ENCODE measurements at places on chromosomes 16 and 17.

DNA sequence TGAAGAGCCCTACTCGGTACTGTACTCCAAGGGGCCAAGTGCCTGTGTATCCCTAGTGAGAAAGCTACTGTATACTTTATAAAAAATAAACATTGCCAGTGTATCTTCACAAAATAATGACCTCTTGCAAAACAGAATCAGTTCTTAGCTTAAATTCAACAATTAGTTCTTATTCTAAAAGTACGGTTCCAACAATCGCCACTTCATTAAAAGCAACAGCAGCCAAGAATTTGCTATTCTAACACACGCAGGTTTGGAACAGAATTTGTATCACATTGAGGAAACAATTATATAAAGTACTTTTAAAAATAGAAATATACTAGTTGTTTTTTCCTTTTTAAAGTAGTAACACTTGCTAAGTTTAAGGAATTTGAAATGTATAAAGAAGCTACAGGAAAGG is 48.5 kb downstream of the CEP95 start:
- H3K4me1 ChIP-seq: no peaks in the 10 kb centered on the region
- DNase-seq: no peak
- H3K4me3 ChIP-seq: no peak overlapping the region
- no peaks in the 10 kb centered on the region for H3K27me3 ChIP-seq
- H3K27ac ChIP-seq: no peak overlapping the region

- no peaks in the 10 kb centered on the region for H3K27me3 ChIP-seq
- no peak overlapping the region for H3K27ac ChIP-seq
- no peaks in the 10 kb centered on the region for H3K4me1 ChIP-seq
These were observed 21.1 kb upstream of the METRNL start for GRCh38 chr17:83058266-83058798.

DNA sequence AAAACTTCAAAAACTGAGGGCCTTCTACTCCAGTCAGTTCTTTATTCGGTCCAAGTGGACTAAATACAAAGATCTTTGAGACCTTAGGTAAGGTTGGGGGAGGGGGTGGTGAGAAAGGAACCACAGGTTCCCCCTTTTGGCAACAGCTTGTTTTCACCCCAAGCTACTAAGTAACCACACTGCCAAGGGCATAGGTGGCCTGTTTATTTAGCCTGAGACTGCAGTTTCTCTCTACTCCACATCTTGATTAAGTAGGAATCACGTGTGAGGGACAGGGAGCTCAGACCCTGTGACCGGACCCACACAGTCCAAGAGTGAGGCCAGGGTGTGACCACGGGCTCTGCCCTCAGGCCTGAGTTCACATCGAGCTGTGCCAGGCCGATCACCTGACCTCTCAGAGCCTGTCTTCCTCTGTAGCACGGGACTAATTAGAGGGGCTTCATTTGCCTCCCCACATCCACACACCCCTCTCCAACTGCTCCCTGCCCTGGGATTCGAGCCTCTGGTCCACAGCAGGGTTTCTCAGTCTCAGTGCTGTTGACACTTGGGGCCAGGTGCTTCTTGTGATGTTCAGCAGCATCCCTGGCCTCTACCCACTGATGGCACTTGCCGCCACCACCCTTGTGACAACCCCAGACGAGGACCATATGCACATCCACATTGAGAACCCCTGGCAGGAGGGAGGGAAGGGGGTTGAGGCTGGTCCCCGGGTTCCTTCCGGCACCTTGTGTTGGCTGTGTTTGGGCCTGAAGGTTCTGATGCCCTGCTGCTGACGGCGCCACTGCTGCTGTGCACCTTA is 17.8 kb downstream of the ST6GALNAC2 start:
- DNase-seq: no peak
- peaks cover 6% of the 10 kb centered on the region for H3K4me1 ChIP-seq
- H3K27me3 ChIP-seq: no peaks in the 10 kb centered on the region
- no peaks in the 10 kb centered on the region for H3K36me3 ChIP-seq

DNA sequence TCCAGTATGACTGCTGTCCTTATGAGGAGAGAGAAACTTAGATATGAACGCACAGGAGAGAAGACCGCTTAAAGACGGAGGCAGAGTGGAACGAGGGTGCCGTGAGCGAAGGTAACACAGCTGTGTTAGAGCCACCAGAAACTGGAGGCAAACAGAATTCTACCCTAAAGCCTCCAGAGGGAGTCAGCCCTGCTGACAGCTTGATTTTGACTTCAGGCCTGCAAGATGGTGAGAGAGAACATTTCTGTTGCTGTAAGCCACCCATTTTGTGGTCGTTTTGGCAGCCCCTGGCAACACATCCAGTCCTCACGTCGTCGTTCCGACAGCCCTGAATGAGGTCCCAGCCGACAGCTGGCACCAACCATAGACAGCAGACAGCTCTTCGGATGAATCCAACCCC is 2.8 kb upstream of the SPATA2L start:
- H3K4me1 ChIP-seq: no peaks in the 10 kb centered on the region
- no peaks in the 10 kb centered on the region for H3K36me3 ChIP-seq
- no peak overlapping the region for H3K27ac ChIP-seq
- DNase-seq: no peak
- H3K4me3 ChIP-seq: no peak overlapping the region

DNA sequence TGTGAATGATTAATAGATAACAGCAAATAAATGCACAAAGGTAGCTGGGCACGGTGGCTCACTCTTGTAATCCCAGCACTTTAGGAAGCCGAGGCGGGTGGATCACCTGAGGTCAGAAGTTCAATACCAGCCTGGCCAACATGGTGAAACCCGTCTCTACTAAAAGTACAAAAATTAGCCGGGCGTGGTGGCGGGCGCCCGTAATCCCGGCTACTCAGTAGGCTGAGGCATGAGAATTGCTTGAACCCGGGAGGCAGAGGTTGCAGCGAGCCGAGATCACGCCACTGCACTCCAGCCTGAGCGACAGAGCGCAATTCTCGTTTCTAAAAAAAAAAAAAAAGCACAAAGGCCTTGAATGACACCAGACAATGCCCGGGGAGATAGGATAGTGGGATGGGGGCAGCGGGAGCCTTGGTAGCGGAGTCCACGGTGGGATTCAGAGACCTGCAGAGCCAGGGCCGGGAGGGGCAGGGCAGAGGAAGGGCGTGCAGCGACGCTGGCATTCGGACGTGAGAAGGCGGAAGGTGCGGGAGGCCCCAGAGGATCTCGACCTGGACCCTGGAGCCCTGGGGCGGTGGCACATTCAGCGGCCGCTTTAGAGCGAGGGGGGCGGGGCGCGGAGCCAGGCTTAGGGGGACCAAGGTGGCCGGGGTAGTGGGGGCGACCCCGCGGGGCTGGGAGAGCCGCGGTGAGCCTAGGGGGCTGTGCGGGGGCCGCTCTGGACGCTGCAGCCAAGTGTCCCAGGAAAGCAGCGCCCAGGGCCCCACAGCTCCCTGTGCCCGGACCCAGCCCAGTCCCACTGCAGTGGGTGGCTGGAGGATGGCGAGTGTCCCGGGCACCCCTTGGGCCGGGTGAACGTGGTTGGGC is 999 bp upstream of the FLYWCH2 start:
- peak overlapping the region; percentile 97 for H3K27ac ChIP-seq
- DNase-seq: no peak
- H3K4me3 ChIP-seq: peak overlapping the region; percentile 81
- H3K27me3 ChIP-seq: no peaks in the 10 kb centered on the region
- no peaks in the 10 kb centered on the region for H3K4me1 ChIP-seq
- H3K36me3 ChIP-seq: no peaks in the 10 kb centered on the region

- H3K27ac ChIP-seq: peak overlapping the region; percentile 97
- DNase-seq: no peak
- no peaks in the 10 kb centered on the region for H3K36me3 ChIP-seq
- peak overlapping the region; percentile 88 for H3K4me3 ChIP-seq
- H3K4me1 ChIP-seq: peaks cover 9% of the 10 kb centered on the region
- no peaks in the 10 kb centered on the region for H3K27me3 ChIP-seq
These were observed 23.1 kb downstream of the DEF8 start for GRCh38 chr16:89971495-89972243.

DNA sequence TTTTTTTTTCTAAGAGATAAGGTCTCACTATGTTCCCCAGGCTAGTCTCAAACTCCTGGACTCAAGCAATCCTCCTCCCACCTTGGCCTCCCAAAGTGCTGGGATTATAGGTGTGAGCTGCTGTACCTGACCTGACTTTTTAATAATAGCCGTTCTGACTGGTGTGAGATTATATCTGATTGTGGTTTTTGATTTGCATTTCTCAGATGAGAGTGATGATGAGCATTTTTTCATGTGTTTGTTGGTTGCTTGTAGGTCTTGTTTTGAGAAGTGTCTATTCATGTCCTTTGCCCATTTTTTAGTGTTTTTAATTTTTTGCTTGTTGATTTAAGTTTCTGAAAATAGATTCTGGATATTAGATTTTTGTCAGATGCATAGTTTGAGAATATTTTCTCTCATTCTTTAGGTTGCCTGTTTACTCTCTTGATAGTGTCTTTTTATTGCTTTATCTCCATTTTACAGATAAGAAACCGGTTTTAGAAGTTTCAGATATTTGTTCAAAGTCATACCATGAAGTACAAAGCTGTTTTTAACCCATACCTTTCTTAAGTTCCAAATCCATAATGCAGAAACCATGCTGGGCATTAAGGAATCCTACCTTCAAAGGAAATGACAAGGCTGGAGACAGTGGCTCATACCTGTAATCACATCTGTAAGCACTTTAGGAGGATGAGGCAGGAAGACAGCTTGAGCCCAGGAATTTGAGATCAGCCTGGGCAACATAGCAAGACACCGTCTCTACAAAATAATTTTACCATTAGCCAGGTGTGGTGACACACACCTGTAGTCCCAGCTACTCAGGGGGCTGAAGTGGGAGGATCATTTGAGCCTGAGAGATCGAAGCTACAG is 168.4 kb upstream of the TBX2 start:
- no peaks in the 10 kb centered on the region for H3K27me3 ChIP-seq
- no peak overlapping the region for H3K4me3 ChIP-seq
- DNase-seq: no peak

DNA sequence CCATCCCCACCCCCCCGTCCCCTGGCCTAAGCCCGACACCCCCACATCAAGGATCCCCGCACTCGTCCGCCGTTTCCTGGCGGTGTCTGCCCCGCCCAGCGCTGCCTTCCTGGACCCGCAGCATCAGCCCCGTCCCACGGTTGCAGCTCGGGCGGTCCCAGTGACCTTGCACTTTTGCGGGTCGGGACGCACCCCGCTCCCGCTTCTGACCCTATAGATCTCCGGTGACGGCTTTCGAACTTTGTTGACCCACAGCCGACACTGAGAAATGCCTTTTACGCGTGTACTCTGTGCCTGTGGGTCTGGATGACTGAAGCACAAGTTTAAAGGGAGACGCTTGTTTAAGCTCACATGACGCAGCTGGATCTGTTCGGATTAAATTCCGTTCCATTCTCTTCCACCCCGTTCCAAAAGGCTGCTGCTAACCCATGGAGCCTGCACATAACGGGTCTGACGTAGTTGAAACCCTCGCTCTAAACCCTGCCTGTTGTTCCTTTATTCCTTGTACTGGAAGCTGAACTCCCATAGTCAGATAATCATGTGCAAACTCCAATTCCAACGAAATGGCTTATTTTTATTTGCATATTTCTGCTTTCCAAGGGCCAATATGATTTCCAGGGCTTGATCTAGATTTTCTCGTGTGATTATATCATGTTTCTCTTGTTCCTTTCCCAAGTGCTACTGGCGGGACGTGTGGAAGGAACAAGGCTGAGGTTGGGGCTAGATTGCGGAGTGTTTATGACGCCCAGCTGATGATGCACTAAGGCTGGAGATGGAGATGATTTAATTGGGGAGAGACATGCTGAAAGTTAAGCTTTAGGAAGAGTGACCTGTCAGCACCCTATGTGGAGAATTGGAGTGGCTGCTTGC is 834 bp downstream of the FLYWCH1 start:
- no peaks in the 10 kb centered on the region for H3K4me1 ChIP-seq
- H3K4me3 ChIP-seq: peak overlapping the region; percentile 88
- no peaks in the 10 kb centered on the region for H3K36me3 ChIP-seq
- H3K27me3 ChIP-seq: no peaks in the 10 kb centered on the region
- peak overlapping the region; percentile 77 for H3K27ac ChIP-seq
- DNase-seq: no peak

DNA sequence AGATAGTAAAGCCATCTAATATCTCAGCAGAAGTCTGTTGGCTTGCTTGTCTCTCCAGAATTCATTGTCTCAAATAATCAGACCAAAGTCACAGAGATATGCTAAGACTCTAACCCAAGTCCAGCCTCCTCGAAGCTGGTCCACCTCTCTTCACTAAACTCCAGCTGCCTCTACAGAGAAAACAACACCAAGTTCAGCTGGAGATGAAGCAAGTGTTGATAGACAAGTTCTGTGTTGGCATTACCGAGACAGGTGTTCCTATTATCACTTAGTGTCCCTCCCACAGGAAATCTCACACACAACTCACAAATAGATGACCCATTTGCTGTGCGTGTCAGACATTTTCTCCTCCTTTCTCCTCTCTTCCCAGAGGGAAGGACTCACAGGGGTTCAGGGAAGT is 164.4 kb upstream of the ANKFN1 start:
- DNase-seq: no peak
- no peaks in the 10 kb centered on the region for H3K4me1 ChIP-seq
- H3K27ac ChIP-seq: no peak overlapping the region
- H3K36me3 ChIP-seq: no peaks in the 10 kb centered on the region
- H3K4me3 ChIP-seq: no peak overlapping the region
- H3K27me3 ChIP-seq: no peaks in the 10 kb centered on the region

GRCh38 chr17:8041249-8041928 is 2.5 kb downstream of the ALOX15B start:
- H3K36me3 ChIP-seq: no peaks in the 10 kb centered on the region
- peaks cover 5% of the 10 kb centered on the region for H3K4me1 ChIP-seq
- peak overlapping the region; percentile 58 for H3K4me3 ChIP-seq
- DNase-seq: peak; percentile 60

- H3K4me3 ChIP-seq: peak overlapping the region; percentile 59
- no peak for DNase-seq
- H3K27me3 ChIP-seq: no peaks in the 10 kb centered on the region
- no peak overlapping the region for H3K27ac ChIP-seq
- H3K36me3 ChIP-seq: no peaks in the 10 kb centered on the region
These were observed 25.5 kb downstream of the COPZ2 start for GRCh38 chr17:48012151-48012520.

GRCh38 chr17:773467-774312 is 8.4 kb downstream of the GLOD4 start:
- H3K4me1 ChIP-seq: no peaks in the 10 kb centered on the region
- no peak overlapping the region for H3K27ac ChIP-seq
- no peaks in the 10 kb centered on the region for H3K27me3 ChIP-seq
- H3K36me3 ChIP-seq: peaks cover 3% of the 10 kb centered on the region
- no peak overlapping the region for H3K4me3 ChIP-seq
- DNase-seq: no peak

DNA sequence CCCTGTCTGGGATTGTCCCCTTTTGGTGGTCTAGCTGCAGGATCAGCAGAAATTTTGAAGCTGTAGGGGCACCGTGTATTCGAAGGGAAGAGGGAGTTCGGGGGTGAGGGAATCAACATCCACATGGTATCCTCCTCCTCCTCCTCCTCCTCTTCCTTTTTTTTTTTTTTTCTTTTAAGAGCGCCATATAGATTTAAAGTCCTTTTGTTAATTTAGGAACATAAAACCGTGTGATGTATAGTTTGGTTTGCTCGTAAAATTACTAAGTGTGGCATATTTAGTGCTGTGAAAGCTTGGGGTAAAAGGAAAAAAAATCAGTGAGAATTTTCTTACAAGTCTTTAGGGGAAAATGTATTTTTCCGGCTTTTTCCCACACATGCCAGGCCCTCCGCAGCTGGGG is 50.1 kb upstream of the GSE1 start:
- H3K27me3 ChIP-seq: no peaks in the 10 kb centered on the region
- no peaks in the 10 kb centered on the region for H3K36me3 ChIP-seq
- H3K27ac ChIP-seq: peak overlapping the region; percentile 21

All from breast epithelium (tissue), 4 donors.